NCI-H774 (cell line): ENCODE measurements at places on chromosomes 1 and 21.

DNA sequence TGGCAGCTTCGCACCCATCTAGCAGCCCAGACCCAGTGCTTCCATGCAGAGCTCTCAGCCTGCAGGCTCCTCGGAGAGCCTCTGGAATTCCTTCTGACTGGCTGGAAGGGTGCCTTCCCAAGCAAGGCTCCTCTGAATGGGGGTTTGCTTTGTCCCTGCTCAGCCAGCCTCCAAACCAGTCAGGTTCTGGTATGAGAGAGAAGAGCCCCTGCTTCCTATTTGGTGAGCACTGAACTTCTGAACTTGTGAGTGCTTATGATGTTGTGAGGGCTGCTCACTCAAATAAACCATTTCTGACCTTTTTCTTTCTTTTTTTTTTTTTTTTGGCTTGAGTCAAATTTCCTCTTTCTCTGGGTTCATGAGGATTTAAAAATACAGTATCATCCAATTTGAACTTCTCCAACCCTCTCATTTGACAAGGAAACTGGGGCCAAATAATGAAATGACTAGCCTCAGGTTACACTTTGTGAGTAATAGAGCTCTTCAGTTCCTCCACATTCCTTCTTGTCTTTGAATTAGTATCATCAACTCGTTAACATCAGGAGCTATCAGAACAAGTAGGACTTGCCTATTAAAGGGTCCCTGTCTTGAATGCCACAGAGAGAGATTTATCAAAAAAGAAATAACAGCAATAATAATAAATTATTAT, 39.6 kb downstream of the GFI1 start:
- DNase-seq: no peak

- DNase-seq: no peak
Measured at GRCh38 chr1:42931911-42932422, 26.7 kb downstream of the SLC2A1 start.

DNA sequence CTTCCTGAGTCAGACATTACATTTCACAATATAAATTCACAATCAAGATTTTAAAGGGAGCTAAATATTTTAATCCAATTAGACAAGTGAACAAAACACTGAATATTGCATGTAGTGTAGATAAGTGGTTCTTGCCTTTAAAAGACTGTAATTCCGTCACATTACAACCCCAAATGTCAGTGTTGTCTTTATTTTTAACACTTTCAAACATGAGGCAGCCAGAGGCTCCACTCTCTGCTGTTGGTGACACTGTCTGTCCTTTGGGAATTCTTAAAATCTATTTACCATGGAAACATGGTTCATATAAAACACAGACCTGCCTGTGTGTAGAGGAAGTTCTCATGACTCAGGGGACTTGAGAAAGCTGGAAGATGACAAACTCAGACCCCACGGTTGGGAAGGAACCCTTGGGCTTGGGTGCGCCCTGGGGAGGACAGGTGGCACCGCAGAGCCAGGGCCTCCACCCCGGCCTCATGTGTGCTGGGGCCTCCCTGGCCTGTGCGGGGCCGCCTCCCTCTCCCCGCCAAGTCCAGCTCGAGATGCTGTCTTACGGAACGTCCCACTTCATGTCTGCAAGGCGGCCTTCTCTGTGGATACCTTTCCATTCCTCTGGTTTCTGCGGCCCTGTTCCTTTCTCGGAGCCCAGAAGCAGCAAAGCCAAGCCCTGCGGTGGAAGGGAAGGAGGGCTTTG, 239.0 kb downstream of the SDCCAG8 start:
- DNase-seq: no peak

DNA sequence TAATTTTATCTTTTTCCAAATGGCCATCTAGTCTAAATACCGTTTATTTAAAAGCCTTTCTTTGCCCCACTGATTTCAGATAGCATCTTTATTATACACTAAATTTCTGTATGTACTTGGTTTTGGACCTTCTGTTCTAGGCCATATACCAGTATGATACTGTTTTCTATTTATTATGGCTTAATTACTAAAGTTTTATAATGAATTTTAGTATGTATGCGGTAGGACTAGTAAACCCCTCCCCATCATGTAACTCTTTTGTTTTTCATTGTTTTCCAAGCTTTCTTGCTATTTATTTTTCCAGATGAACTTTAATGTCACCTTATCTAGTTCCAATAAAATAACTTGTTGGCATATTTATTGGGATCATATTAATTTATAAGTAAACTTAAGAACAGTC, 29.9 kb downstream of the KLHL20 start:
- DNase-seq: no peak

- DNase-seq: no peak
Measured at GRCh38 chr1:226467443-226467842, 59.5 kb upstream of the PARP1 start.

DNA sequence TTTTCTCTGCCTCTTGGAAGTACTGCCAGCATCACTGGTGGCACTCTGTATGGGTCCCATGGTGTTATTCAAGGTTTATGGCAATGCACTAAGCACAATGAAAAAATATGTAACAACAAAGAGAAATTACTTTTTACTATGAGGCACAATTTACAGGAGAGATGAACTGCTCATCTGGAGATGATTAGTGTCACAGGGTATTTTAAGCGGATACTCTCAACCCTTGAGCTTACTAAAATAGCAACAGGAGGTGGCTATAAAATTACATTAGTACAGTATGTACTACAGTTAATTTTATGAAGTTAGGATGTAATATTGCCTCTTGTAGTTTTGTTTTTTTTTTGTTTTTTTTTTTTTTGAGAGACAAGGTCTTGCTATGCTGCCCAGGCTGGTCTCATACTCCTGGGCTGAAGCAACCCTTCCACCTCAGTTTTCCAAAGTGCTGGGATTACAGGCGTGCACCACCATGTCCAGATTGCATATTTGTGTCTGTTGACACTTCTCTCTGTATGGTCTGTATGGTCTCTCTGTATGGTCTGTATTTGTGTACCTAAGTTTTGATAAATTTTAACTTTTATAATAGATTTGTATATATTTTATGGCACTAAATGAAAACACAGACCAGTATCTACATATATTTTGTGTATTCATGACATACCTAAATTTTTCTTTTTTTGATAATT, 175.6 kb upstream of the HP1BP3 start:
- DNase-seq: no peak

GRCh38 chr21:44317241-44317782, 17.5 kb downstream of the PFKL start:
- no peak for DNase-seq

GRCh38 chr1:185284533-185285276, 32.3 kb downstream of the IVNS1ABP start:
- no peak for DNase-seq

DNA sequence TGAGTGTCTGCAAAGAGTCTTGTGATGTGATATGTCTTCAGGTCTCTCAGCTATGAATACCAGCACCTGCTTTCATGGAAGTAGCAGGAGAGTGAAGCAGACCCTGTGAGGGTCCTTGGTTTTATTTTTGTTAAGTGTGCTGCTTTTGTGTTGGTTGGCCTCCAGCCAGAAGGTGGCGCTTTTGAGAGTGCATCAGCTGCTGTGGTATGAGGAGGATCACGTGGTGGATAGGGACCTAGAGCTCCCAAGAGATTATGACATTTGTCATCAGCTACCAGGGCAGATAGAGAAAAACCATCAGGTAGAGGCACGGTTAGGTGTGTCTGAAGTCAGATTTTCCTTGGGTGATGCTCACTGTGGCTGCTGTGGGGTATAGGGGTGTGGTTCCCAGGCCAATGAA, 1232.1 kb downstream of the MRPL39 start:
- DNase-seq: no peak

DNA sequence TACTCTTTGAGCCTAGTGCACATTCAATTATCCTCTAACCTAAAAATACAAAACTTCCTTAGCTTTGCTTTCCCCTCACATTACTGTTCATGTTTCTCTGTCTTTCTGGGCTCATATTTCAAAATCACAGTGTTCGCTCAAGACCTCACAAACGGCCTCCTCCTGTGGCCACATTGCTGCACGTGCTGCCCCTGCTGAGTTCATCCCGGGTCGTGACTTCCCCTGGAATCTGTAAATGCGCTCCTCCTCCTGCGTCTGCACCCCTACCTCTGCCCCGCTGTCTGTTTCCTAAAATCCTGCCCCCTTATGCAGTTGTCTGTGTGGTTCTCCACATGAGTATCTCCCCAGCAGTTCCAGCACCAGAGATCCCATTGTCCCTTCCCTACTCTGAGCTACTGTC, 45.5 kb upstream of the RAVER2 start:
- DNase-seq: no peak

- DNase-seq: no peak
Measured at GRCh38 chr1:61055110-61055614, 27.2 kb upstream of the NFIA start.
